MG63 (cell line): ENCODE measurements at places on chromosomes 4 and X.

DNA sequence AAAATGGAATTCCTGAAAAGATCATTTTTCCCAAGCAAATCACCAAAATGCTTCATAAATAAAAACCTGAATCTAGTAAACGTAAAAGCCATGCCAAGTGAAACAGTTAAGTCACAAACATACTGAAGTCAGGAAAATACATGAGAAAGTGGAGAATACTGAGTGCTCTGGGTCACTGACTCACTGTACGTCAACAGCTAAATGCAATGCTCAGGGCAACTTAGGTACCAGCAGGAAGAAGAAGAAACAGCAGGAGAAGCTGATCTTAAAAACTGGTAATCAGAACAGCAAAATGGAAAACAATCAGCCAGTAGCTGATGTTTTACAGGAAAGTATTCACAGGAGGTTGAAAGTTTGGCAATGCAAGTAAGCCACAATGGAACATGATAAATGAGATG, 252.6 kb upstream of the ETNPPL start:
- DNase-seq = no peak

DNA sequence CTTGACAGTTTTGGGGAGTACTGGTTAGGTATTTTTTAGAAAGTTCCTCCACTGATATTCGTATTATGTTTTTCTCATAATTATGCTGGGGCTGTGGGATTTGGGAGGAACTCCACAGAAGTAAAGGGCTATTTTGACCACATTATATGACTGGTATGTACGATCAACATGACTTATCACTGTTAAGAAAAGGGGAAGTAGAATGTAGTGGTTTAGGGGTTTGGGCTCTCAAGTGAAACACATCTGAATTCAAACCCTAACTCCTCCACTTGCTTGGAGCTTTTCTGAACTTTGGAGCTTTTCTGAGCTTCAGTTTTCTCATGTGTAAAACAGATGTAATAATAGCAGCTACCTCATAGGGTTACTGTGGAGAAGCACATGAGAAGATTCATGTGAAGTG, 96.4 kb upstream of the C1GALT1C1 start:
- no peak for DNase-seq

GRCh38 chrX:11611965-11612364, 53.8 kb downstream of the ARHGAP6 start:
- no peak for DNase-seq

DNA sequence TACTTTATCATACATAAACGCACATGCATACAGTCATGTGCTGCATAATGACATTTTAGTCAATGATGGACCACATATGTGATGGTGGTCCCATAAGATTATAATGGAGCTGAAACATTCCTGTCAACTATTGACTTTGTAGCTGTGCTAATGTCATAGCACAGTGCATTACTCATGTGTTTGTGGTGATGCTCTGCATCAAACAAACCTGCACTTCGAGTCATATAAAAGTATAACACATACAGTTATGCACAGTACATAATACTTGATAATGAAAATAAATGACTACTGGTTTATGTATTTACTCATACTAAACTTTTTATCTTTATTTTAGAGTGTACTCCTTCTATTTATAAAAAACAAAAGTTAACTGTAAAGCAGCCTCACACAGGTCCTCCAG, 60.5 kb upstream of the MCUB start:
- DNase-seq = no peak

- DNase-seq = peak; percentile 57
Measured at GRCh38 chr4:38664706-38665401, 855 bp downstream of the KLF3 start.
